Activated naive CD4-positive, alpha-beta T cell treated with anti-CD3 and anti-CD28 coated beads for 36 hours (primary cell): ENCODE measurements at places on chromosomes 2 and 18. TPM values are rescaled to one million over a fixed set of nuclear protein-coding genes. Genes with fewer than 3 reads are reported as not detected.

- no peak overlapping the region for H3K27ac ChIP-seq
- H3K27me3 ChIP-seq = no peaks in the 10 kb centered on the region
- H3K36me3 ChIP-seq = peaks cover 12% of the 10 kb centered on the region
Observed at GRCh38 chr2:18925296-18925695, 335.9 kb upstream of the NT5C1B start.

GRCh38 chr2:200147371-200147770, 159.1 kb upstream of the SPATS2L start:
- no peak for DNase-seq
- no peak overlapping the region for H3K4me3 ChIP-seq
- peaks cover under 1% of the 10 kb centered on the region for H3K36me3 ChIP-seq
- H3K4me1 ChIP-seq = no peaks in the 10 kb centered on the region
- no peak overlapping the region for H3K27ac ChIP-seq

DNA sequence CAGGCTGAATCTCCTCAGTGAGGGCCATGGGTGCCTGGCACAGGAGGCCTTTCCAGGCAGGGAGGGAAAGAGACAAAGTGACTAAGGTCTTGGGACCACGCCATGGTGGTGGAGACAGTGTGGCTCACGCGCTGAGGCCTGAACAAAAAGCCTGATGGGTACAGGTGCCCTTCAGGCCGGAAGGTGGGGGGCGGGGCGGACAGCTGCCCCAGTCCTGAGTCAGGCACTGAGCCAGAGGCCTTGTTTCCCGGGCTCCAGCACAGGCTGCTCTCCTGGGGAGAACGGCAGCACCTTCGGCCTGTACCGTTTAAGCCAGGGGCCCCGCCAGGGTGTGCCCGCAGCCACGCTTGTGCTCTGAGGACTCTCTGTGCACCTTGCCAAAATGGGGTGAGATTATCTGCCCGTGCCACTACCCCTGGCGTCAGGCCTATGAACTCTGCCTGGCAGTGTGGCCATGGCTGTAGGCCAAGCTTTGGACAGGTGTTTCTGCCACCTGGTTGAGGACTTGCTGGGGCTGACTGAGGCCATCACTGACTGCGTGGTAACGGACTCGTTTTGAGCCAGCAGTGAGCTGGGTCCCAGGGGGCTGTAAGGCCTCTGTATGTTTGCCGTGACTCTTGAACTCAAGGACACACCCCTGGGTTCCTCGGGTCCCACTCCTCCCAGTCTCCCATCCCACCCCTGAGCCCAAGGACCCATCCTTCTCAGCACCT, 31.7 kb upstream of the DNMT3A start:
- H3K36me3 ChIP-seq = peaks cover 2% of the 10 kb centered on the region
- no peak for DNase-seq
- no peak overlapping the region for H3K4me3 ChIP-seq
- H3K27me3 ChIP-seq = no peaks in the 10 kb centered on the region
- peaks cover 22% of the 10 kb centered on the region for H3K4me1 ChIP-seq
- H3K27ac ChIP-seq = no peak overlapping the region

GRCh38 chr2:205058409-205058808, 513.1 kb downstream of the PARD3B start:
- no peaks in the 10 kb centered on the region for H3K27me3 ChIP-seq
- no peak overlapping the region for H3K27ac ChIP-seq
- DNase-seq = no peak
- H3K36me3 ChIP-seq = no peaks in the 10 kb centered on the region
- no peak overlapping the region for H3K4me3 ChIP-seq
- H3K4me1 ChIP-seq = peaks cover 27% of the 10 kb centered on the region

Gene ABHD3
- total RNA-seq = 14.3 TPM

Gene MAP2
- total RNA-seq = 0.20 TPM

Gene FOXD4L1
- 0.10 TPM for total RNA-seq

GRCh38 chr2:240297256-240298116, 138.0 kb upstream of the GPC1 start:
- no peaks in the 10 kb centered on the region for H3K36me3 ChIP-seq
- no peak overlapping the region for H3K4me3 ChIP-seq
- peaks cover 2% of the 10 kb centered on the region for H3K27me3 ChIP-seq
- H3K4me1 ChIP-seq = no peaks in the 10 kb centered on the region
- no peak for DNase-seq

GRCh38 chr2:118843483-118844132, 3.8 kb downstream of the EN1 start:
- H3K4me1 ChIP-seq = peaks cover 30% of the 10 kb centered on the region
- H3K36me3 ChIP-seq = no peaks in the 10 kb centered on the region
- no peak overlapping the region for H3K4me3 ChIP-seq
- no peak overlapping the region for H3K27ac ChIP-seq
- peaks cover 74% of the 10 kb centered on the region for H3K27me3 ChIP-seq

- H3K27ac ChIP-seq = no peak overlapping the region
- no peaks in the 10 kb centered on the region for H3K36me3 ChIP-seq
- H3K27me3 ChIP-seq = no peaks in the 10 kb centered on the region
- H3K4me1 ChIP-seq = peaks cover 4% of the 10 kb centered on the region
- H3K4me3 ChIP-seq = no peak overlapping the region
Observed at GRCh38 chr2:62177392-62178049, 18.4 kb upstream of the B3GNT2 start.

- H3K27ac ChIP-seq = no peak overlapping the region
- peaks cover 16% of the 10 kb centered on the region for H3K4me1 ChIP-seq
- no peak for DNase-seq
- H3K4me3 ChIP-seq = no peak overlapping the region
Observed at GRCh38 chr2:12610314-12610713, 106.4 kb upstream of the TRIB2 start.

DNA sequence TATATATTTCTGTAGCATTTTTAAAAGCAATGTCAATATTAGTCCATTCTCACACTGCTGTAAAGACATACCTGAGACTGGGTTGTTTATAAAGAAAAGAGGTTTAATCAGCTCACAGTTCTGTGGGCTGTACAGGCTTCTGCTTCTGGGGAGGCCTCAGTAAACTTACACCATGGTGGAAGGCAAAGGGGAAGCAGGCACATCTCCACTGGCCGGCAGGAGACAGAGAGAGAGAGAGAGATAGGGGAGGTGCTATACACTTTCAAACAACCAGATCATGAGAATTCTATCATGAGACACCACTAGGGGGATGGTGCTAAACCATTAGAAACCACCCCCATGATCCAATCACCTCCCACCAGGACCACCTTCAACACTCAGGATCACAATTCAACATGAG, 43.1 kb downstream of the CHMP3 start:
- no peaks in the 10 kb centered on the region for H3K27me3 ChIP-seq
- no peaks in the 10 kb centered on the region for H3K4me1 ChIP-seq
- peaks cover 5% of the 10 kb centered on the region for H3K36me3 ChIP-seq
- no peak overlapping the region for H3K4me3 ChIP-seq
- no peak overlapping the region for H3K27ac ChIP-seq

Gene C18orf63
- total RNA-seq = not detected
